Activated CD8-positive, alpha-beta memory T cell treated with anti-CD3 and anti-CD28 coated beads for 36 hours (primary cell): ENCODE measurements at places on chromosomes 12 and 14. TPM values are rescaled to one million over a fixed set of nuclear protein-coding genes. Genes with fewer than 3 reads are reported as not detected.

The KRT7 gene
- total RNA-seq, result 1.8 TPM

The KRT81 gene
- total RNA-seq, result not detected

The SIX6 gene
- not detected for total RNA-seq

The VWF gene
- total RNA-seq, result 0.04 TPM

The IL22 gene
- 1.4 TPM for total RNA-seq

The LRFN5 gene
- total RNA-seq, result not detected

The TRIM9 gene
- total RNA-seq, result 2.0 TPM

The ADCY6 gene
- 0.13 TPM for total RNA-seq

The KRT1 gene
- total RNA-seq, result not detected

The RHOJ gene
- not detected for total RNA-seq

The DTX1 gene
- total RNA-seq, result 3.1 TPM

The HNRNPA1 gene
- total RNA-seq, result 1,952 TPM

The TMEM121 gene
- total RNA-seq, result 18.3 TPM

The CYP27B1 gene
- total RNA-seq, result 11.4 TPM

The KRT5 gene
- total RNA-seq, result not detected

The LPAR5 gene
- total RNA-seq, result 8.3 TPM

The MAP3K12 gene
- 13.8 TPM for total RNA-seq

The RFX4 gene
- total RNA-seq, result not detected

The ANKLE2 gene
- total RNA-seq, result 119 TPM

The STAC3 gene
- 1.4 TPM for total RNA-seq

The C2CD5 gene
- total RNA-seq, result 25.4 TPM

The POTEM gene
- not detected for total RNA-seq

The CACNA1C gene
- total RNA-seq, result 0.04 TPM

The C14orf180 gene
- total RNA-seq, result not detected

The TOX4 gene
- total RNA-seq, result 76.2 TPM

The CLEC7A gene
- not detected for total RNA-seq

The CLEC4D gene
- not detected for total RNA-seq

The MYH7 gene
- not detected for total RNA-seq

The GPRC5A gene
- total RNA-seq, result not detected

The PRR4 gene
- total RNA-seq, result 0.80 TPM

The NXPH4 gene
- total RNA-seq, result 0.40 TPM

The GRIP1 gene
- 2.2 TPM for total RNA-seq

The BMP4 gene
- not detected for total RNA-seq

The ERBB3 gene
- 0.97 TPM for total RNA-seq

The MYG1 gene
- 88.0 TPM for total RNA-seq

The CAPS2 gene
- total RNA-seq, result 1.9 TPM

The NTS gene
- not detected for total RNA-seq

The KRT3 gene
- not detected for total RNA-seq
